ENCODE measurements at places on chromosomes 12 and 14. TPM values are rescaled to one million over a fixed set of nuclear protein-coding genes. Genes with fewer than 3 reads are reported as not detected.

- no peak for DNase-seq
Measured at GRCh38 chr12:76984566-76984965, 80.8 kb downstream of the E2F7 start.

- no peak for DNase-seq
Measured at GRCh38 chr14:49982501-49982951, 89.6 kb downstream of the ARF6 start.

Gene RPS6KA5
- total RNA-seq = 3.2 TPM

Gene APEX1
- 137 TPM for total RNA-seq

Gene ESRRB
- total RNA-seq = not detected
